Right lung (tissue), 10 donors: ENCODE measurements at places on chromosomes 12 and 14. TPM values are rescaled to one million over a fixed set of nuclear protein-coding genes. Genes with fewer than 3 reads are reported as not detected.

DNA sequence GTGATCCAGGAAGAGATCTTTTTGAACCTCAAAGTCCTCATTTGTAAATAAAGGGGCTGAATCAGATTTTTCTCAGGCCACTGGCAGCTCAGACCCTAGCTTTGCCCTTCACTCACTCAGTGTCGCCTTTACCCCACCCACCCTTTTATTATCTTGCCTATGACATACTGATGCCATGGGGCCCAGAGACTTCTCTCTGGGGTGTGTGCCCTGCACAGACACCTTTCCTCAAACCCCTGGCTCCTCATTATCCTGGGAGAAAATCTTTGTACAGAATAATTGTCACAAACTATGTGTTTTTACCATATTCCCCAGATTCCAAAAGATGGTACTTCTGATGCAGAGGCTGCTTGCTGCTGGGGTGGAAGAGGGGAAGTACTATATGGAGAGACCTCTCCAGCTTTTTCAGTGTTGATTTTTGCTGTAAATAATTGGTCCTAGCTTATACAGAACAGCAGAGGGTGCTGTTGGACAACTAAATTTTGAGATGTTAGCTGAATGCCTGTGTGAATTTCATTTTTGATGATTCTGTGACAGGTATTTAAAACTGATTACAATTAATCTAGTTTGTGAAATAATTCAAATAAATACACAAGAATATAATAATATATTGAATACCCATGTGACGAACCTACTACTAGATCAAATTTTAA, 53.9 kb upstream of the DCD start:
- DNase-seq, result peak; percentile 20

DNA sequence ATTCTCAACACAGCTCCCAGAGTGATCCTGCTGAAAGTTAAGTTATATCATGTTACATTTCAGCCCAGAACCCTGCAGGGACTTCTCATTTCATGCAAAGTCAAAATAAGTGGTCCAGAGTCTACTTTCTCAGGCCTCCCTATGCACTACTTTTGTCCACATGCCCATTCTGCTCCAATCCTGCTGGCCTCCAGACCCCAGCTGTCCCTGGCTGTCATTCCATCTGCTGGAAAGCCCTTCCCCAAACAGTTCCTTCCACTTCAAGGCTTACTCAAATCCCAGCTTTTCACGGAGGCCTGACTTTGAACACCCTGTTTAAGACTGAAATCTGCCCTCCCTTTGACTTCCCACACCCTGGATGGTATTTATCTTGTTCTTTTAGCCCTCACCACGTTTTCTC, 109.8 kb upstream of the DNM1L start:
- DNase-seq, result no peak

DNA sequence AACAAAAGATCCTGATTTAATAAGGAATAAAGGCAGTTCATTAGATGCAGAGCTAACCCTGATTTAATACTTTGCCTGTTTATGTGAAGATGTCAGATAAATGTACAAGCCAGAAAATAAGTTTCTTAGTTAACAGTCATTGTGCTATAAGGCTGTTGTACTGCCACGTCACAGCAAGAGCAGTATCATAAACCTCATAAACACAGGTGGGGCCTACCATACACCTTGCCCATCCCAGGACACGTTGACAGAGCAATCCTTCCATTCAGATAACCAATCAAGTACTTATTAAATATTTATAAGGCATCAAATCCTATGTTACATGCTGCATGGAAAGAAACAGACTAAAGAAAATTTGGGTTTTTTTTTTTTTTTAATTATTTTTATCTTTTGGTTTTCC, 36.5 kb downstream of the SINHCAF start:
- no peak for DNase-seq

DNA sequence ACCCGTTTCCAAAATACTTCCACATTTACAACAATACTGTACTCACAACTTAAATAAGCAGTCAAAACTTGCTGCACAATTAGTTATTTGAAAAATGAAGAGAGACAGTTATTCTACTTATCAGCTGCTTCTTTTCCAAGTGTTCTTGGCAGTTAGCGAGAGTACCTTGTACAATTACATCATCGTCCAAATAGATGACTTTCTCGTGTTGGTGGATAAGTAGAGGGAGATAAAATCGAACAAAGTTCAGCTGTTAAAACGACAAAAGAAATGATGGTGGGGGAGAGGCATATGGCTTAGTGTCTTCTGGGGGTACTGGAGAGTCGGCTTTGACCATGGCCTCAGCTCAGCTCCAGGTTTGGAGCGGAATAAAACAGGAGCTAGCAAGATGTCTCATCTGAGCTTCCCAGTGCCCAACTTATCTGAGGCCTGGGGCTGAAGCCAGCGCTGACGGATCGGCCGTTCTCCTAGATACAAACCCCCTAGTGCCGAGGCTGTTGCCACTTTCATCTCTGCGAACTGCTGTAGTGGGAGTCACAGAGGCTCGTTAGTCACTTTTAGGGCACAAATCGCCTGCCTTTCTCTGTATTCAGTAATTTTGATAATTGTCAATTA, 31.7 kb downstream of the TDG start:
- no peak for DNase-seq

CCDC175 gene
- 0.66 TPM for polyA plus RNA-seq

DNA sequence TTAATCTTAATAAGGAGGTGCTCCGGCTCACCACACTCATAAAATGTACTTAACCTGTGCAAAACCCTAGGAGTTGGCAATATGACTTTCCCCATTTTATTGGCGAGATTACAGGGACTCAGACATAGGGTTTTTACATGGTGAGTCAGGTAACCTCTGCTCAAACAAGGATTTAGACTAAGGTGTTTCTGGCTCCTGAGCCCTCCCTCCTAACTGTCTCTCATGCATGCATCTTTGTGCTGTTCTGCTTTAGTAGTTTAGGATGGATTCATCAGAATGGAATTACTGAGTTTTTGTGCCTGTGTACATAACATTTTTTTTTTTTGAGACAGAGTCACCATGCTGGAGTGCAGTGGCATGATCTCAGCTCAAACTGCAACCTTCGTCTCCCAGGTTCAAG, 993.3 kb upstream of the TMEM132C start:
- DNase-seq, result no peak

PGAM5 gene
- polyA plus RNA-seq, result 15.0 TPM

DNA sequence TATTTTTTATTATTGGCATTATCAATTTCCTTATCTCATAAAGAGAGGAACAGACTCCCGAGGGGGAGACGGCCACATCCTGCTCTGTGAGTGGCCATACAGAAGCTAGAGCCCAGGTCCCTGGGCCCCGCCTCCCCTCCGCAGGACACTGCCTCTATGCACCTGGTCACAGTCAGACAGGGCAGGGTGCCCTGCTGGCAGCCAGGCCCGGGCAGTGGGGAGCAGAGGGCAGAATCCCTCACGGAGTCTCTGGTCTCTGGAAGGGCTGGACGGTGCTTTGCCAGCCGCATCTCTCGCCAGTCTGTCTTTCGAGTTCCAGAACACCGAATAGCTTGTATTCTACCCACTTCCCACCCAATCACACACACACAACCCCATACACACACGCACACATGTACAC, 16.4 kb upstream of the CACNA2D4 start:
- DNase-seq, result no peak

GRCh38 chr12:14643251-14643650, 53.1 kb downstream of the GUCY2C start:
- no peak for DNase-seq

PTCSC3 gene
- 3.2 TPM for polyA plus RNA-seq

GRCh38 chr12:34295366-34296142, 273.3 kb downstream of the ALG10 start:
- no peak for DNase-seq

DNA sequence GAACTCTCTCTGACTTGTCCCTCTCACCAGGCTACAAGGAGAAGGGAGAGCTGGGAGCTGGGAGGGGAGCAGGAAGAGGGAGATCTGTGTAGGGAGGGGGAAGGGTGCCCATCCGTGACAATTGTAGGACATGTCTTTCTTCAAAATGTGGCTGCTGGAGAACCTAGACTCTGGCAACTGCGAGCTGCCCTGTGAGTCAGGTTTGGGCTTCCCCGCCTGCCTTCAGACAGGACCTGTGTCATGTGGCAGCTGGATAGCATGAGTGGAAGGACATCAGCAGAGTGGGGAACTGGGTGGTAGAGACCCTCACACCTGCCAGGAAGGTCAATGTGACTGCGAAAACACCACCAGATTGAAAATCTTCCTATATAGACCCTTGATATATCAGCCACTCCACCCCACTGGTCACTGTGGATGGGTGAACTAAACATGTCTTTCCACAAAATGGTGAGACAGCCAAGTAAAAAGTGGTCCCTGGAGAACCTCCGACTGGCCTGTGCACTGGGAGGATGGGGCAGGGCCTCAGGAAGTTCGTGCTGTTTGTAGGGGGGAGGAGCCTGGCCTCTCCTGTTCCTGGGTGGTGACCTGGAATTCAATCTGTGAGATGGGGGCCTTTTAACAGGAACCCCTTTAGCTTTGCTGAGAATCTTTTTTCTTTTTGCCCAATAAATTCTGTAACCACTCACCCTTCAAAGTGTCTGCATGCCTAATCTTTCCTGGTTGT, 62.2 kb upstream of the CAPRIN2 start:
- DNase-seq, result no peak

GRCh38 chr12:68772714-68773113, 26.7 kb downstream of the SLC35E3 start:
- no peak for DNase-seq

GRCh38 chr12:29152223-29152868, 3.3 kb downstream of the FAR2 start:
- no peak for DNase-seq

- DNase-seq, result no peak
Measured at GRCh38 chr14:21543963-21544362, 17.8 kb upstream of the SALL2 start.

GRCh38 chr12:63163541-63163940, 12.5 kb upstream of the AVPR1A start:
- no peak for DNase-seq

GRCh38 chr14:22471545-22472121, 117.4 kb downstream of the DAD1 start:
- peak; percentile 47 for DNase-seq

GRCh38 chr14:77157740-77158139, 16.1 kb upstream of the ZDHHC22 start:
- no peak for DNase-seq

DTX1 gene
- polyA plus RNA-seq, result 5.2 TPM

AMDHD1 gene
- 0.89 TPM for polyA plus RNA-seq

DNA sequence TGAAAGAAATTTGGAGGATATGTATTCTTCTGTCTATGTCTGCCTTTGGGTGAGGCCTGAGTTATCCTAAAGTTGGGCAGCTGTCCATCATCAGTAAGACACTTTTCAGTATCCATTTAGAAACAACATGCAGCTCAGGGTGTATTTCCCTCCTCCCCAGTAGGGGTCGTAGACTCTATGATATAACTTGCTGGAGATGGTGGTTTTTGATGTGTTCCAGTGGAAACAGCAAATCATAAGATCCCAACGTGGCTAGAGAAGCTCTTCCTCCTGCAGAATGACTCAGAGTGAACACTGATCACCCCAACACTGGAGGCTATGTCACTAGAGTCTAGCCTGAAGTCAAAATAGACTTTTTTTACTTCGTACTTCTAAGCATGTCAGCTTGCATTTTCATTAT, 331.6 kb upstream of the STXBP6 start:
- DNase-seq, result no peak

DNA sequence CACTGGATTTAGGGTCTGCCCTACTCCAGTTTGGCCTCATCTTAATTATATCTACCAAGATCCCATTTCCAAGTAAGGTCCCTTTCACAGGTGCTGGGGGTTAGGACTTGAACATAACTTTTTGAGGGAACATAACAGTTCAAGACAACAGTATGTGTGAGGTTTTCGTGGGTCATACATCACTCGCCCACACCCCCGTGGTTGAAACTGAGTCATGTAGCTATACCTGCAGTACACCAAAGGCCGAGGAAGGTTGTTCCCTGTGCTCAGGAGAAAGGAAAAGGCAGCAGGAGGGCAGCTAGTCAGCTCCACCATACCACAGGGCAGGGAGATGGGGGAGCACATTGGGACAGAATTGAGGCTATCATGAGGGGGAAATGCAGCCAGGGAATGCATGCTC, 167.0 kb downstream of the PPM1H start:
- no peak for DNase-seq

ADCY4 gene
- polyA plus RNA-seq, result 34.9 TPM

GRCh38 chr12:109842021-109842420, 8.8 kb upstream of the TRPV4 start:
- no peak for DNase-seq

DNA sequence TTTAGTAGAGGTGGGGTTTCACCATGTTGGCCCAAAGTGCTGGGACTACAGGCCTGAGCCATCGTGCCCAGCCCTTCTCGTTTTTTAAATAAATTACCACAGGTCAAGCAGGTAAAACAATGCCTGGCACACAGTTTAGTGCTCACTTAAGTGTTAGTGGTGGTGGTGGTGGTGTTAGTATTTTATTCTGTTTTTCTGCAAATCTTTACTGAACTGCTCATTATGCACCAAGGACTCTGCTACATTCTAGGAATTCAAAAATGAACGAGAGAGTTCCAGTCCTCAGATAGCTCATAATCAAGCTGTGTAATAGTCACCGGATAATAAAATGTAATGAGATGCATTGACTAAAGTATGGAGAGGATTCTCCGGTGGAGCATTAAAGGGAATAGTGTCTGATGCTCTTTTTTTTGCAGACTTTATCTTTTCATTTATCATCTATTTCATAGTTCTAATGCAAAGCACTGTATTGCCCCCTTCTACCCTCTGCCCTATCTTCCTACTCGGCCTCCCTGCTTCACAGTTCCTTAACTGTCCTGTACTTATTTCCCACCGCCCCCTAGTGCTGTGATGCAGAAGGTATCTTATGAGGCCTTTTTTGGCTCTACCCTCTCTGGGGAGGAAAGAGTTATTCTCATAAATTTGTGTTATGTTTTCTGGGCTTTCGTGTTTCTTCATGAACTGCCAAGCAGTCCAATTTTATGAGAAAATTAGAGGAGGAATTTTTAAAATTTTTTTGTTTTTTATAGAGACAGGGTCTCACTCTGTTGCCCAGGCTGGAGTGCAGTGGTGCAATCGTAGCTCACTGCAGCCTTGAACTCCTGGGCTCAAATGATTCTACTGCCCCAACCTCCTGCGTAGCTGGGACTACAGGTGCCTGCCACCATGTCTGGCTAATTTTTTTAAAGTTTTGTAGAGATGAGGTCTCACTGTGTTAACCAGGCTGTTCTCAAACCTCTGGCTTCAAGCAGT, 1.0 kb downstream of the ITFG2 start:
- DNase-seq, result no peak

- no peak for DNase-seq
Measured at GRCh38 chr12:33432992-33433391, 6.6 kb downstream of the SYT10 start.

DNA sequence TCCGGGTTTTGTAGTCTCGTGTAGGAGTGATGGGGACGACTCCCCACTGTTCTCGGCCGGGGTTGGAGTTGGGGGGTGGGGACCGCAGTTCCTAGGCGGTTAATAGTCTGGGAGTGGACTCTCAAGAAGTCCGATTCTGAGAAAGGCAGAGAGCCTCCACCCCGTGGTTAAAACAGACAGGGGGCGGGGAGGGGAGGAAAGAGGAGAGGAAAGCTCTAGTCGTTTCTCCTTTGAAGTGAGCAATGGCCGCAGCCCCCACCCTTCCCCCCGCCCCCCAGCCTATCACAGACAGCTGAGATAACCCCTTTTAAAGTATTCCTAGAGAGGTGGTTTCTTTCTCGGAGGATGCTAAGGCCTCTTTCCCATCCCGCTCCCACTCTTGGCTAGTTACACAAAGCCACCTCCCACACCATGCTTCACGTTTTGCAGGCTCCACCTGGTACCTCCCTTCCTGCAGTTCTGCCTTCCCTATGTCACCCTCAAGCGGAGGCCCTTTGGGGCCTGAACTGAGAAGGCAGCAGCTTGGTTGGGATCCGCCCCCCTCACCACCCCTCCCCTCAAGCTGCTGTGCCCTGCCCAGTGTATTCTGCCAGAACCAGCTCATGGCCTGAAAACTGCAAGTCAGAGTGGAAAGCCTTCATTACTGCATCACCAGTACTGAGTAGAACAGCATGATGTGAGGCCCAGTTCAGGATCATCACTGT, 853 bp downstream of the USP5 start:
- peak; percentile 28 for DNase-seq
